Fibroblast of gingiva (primary cell): ENCODE measurements at places on chromosomes 16 and 17.

DNA sequence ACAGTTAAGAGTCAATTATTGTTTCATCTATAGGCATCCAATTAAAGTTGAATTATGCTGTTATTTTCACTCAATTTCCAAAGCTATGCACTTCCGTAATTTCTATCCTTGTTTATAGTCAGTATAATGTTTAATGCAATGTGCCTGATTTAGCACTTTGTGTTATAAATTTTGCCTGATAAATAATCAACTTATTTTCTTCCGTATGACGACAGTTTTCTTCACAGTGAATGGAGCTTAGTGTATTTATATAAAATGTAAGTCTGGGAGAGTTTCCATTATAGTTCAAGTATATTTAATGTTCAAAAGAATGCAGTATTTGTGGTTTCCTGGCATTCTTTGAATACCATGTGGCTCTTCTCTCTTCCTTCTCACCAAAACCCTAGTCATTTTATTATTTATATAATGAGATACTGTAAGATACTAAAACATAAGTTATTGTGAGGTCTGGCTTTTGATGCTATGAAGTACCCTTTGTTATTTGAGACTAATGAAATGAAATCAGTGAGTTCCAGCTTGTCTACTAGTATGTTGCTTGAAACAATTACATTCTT, 240.6 kb downstream of the PRKCA start:
- DNase-seq, result peak; percentile 56

DNA sequence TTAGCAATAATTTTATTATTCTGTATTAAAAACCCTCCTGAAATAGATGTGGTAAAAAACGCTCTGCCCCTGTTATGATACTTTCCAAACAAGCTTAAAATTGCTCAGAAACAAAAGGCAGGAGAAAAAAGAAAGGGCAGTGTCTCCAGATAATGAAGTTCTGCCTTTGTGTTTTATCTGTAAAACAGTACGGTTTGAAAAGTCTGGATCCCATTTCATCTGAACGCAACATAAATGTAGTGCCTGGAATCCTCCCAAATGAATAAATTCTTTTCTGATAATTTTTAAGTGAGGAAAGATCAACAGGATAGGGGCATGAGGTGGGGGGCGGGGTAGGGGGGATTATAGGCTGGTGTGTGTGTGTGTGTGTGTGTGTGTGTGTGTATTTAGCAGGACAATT, 87.5 kb upstream of the SOX9 start:
- no peak for DNase-seq

DNA sequence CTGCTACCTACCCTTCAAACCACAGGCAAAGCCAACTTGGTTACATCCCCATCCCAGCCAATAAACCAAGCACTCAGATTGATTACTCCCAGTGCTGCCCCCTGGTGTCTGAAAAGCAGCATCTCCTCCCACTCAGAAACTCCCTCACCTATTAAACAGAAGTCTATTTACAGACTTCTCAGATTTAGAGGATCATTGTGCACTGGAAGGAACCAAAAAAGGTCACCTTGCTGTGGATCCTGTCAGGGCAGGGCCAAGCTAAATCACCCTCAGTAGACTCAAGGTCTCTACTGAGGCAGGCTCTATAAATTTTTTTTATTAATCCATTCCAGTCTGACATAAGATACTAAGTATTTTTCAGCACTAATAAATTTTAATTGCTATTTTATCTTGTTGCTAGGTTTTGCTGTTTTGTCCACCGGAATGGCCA, 17.6 kb downstream of the HIGD1B start:
- peak; percentile 57 for DNase-seq

DNA sequence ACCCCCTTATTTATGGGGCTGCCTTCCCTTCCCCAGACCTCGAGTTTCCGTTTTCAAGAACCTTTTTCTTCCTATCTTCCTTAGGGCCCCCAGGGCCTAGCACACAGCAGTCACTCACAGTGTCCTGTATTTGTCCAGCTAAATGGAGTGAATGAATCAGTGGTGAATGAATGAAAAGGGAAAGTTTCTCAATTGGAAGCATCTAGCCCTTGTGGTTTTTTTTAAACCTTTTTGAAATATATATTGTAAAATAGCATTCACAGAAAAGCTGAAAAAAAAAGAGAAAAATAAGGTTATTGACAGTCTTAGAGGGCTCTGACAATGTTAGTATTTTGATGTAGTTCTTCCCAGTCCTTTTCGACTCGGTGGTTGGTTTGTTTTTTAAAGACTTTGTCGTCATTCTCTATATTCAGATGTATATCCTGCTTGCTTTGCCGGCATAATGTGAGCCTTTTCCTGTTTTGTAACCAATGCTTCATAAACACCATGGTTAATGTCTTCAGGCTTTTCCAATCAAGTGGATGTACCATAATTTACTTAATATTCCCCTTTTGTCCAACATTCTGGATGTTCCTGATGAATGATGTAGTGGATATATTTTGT, 45.3 kb downstream of the RAI1 start:
- DNase-seq, result no peak

DNA sequence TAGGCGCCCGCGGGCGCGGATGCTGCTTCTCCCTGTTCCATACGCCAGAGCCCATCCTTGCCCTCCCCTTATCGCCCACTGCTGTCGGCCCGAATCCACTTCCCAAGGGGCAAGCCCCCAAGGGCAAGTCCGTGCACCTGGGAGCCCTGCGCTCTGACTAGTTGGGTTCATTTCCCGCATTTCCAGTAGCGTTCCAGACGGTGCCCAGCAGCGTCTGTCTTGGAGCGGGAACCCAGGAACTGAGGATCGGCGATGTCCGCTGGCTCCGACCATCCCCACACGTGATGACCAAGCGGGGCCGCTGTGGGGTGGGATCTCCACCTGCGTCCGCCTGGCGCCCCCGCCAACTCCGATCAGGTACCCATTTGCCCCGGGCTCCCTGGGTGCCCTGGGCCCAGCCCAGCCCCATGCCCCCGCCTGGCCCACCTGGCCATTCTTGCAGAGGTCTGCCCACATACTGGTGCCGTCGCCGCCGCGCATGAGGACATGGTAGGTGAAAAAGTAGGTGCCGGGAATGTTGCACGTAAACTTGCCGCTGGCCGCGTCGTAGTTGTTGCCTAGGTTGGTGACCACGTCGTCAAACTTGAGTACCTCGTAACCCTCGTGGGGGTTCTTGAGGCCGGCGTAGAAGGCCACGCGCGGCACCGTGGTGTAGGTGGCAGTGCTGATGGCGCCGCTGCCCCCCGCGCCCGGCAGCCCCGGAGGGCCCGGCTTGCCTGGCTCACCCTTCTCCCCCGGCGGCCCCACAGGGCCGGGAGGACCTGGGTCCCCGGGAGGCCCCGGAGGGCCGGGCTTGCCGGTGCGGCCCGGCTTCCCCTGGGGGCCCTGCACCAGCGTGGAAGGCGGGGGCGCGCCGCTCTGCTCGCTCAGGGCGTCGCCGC, 837 bp downstream of the C1QL1 start:
- DNase-seq, result no peak

DNA sequence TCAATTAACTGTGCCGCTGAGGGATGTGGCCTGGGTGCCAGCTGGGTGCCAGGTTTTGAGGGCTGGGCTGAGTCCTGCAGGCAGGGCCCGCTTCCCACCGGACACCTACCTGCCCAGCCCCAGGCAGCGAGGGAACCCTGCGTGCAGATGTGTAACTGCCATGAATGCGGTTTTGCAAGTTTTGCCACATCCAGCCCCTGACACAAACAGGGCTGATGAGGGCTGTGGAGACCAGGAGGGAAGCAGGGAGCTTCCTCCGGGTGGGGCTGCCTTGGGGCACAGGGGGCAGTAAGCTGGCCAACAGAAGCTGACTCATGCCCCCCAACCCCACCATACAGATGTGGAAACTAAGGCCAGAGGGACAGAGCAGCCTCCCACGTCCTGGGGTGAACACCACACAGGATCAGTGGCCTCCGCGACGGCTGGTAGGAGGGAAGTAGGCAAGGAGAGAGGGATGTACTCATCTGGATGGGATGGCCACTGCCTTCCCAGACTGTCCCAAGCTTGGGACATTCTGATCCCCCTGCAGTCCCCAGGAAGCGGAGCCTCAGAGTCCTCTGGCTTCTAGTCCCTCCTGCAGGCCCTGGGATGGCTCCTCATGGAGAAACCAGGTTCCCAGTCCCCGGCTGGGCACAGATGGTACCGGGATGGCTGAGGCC, 1.6 kb downstream of the UBALD1 start:
- DNase-seq, result no peak

- DNase-seq, result no peak
Observed at GRCh38 chr17:81460856-81461460, 51.6 kb downstream of the ACTG1 start.

DNA sequence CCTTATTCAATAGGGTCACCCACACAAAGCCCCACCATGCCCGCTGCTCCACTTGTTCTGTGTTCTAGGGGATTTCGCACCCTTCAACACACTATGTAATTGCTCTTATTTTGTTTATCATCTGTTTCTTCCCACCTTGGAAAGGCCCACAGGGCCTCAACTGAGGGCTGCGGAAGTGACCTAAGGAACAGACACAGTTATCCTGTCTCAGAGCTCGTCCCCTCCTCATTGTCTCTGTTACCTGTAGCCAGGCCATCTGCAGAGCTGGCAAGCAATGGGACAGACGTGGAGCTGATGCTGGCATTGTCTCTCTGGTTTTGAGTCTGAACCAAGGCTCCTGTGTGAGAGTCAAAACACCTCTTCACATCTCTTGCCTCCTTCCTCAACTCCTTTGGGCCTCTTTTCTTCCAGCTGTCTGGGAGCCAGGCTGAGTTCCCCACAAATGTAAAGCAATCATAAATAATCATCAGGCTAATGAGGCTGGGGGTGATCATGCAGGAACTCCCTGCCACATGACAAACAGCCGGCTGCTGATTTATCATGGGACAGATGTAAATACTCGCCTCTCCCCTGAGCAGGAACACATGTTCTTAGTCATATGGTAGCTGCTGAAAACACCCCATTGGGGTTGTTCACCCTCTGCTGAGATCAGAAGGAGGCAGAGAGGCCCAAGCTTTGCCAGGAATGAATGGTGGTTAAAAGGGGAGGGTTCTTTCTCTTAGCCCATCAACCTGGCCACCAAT, 71.9 kb downstream of the AXIN2 start:
- no peak for DNase-seq

DNA sequence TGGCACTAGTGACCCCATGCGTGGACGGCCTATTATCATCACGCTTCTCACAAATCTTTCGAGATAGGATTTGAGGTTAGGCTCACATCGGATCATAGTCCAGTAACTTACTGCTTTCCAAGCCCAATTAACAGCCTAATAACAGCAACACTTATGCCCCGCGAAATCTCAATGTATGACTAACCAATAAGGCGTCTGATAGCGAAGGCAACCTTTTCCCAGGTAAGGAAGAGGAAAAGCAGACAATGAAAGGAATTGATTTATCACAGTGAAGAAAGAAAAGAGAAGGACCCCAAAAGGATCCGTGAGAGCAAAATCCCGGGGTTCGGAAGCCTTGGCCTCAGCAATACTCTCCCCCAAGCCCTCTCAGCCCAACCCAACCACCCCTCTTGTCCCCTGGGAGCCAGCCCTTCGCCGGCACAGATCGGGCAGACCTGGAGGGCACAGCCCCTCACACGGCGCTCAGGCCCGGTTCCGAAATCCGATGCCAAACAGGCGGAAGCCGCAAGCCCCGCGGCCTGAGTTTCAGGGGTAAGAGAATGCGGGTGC, 534 bp downstream of the GPATCH8 start:
- DNase-seq, result peak; percentile 6

DNA sequence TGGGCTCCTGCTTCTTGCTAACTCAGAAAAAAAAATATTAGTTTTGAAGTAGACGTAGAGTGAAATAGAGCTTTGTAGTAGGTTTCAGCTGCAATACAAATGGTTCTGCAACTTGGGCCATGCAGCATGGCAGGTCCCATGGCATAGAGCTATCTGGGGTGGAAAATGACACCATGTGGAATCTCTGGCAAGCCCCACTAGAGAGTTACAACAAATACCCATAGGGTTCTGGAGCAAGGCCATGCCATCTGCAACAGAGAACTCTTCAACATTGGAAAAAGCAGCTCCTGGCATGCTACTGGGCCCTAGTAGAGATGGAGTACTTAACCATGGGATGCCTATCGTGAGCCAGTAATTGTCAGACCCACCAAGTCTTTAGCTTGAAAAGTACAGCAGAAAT, 25.3 kb upstream of the RBBP6 start:
- no peak for DNase-seq

- DNase-seq, result no peak
Observed at GRCh38 chr17:78977997-78978973, 1.4 kb downstream of the LGALS3BP start.

GRCh38 chr16:77993111-77993985, 29.0 kb upstream of the CLEC3A start:
- DNase-seq, result no peak

GRCh38 chr17:49343273-49343672, 18.8 kb downstream of the ZNF652 start:
- no peak for DNase-seq

DNA sequence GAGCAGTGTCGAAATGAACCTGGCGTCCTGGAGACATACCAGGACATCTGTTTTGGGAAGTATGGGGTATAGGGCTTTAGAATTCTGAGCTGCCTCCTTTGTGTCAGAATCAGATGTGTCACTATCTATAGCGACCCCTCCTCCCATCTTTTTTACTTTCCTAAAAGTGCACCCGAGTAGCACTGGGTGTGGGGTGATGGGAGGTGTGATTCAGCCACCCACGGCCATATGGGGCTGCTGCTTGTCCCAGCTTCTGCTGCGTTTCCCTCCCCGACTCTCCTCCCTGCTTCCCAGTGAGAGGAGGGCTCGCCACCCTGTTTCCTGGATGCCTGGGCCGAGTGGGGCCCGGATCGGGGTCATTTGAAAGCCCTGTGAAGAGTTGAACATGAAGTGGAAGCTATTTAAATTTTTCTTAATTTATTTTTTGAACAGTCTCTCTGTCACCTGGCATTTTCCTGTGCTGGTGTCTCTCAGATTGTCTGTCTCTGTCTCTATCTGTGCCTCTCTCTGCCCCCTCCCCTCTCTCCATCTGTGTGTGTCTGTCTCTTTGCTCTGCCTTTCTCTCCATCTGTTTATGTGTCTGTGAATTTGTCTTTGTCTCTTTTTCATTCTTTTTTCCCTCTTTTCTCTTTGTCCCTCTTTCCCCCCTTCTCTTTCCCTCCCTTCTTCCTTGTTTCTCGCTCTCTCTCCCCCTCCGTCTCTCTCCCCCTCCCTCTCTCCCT, 638.8 kb upstream of the EEF2KMT start:
- DNase-seq, result no peak

DNA sequence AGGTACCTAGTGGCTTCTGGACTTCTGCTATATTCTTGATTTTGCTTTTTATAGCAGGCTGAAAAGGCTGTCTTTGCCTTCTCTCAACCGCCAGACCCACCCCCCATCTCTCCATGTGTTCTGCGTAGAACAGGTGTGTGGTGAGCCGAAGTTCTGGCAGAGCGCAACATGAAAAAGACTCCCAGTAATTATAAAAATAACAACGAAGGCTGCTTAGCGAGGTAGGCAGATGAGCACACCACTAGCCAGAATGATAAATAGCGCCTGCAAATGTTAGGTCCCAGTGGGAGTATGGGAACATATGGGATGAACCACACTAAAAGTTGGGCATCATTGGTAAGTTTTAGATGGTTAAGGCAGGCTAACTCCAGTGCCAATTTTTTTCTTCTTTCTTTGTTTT, 14.0 kb upstream of the RBFOX1 start:
- no peak for DNase-seq

GRCh38 chr16:1771188-1771863, at the start of gene NME3:
NME3 (minus strand) TSS chr16:1771543; CDS start chr16:1771534, 9 bp downstream.
- DNase-seq, result peak; percentile 67
